ENCODE measurements at places on chromosomes 3 and 15.

DNA sequence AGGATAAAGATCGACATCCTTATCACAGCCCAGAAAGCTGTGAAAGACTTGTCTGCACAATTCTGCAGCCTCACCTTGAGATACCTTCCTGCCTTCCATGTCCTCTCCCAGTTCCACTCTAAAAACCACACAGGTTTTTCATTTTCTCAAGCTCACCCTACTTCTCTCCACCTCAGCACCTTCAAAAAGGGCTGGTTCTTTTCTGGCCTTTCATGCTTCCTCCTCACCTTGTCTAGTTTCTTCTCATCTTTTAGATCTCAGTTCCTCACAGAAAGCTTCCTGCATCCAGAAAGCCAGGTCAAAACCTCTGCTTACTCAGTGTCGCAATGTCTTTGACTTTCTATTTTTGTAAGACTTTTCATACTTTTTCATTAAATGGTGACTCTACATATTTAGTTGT is 140.2 kb upstream of the STT3B start:
- no peak for DNase-seq

- peak; percentile 78 for DNase-seq
Observed at GRCh38 chr3:38458796-38459498, 5.3 kb downstream of the ACVR2B start.

DNA sequence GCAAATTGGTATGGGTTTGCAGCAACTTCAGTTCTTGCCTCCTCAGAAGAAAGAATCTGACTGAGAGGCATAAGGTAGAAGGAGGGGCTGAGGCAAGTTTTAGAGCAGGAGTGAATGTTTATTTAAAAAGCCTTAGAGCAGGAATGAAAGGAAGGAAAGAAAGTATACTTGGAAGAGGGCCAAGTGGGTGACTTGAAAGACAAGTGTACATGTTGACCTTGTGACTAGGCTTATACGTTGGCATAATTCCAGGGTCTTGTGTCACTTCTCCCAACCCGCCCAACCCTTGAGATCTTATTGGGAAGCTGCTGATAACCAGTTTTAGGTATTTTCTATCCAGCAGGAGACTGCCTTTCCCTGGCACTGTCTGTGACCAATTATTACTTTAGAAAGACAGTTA is 436.9 kb upstream of the ZNF717 start:
- no peak for DNase-seq

GRCh38 chr15:63322541-63322940 is 45.1 kb downstream of the APH1B start:
- peak; percentile 27 for DNase-seq

- peak; percentile 79 for DNase-seq
Observed at GRCh38 chr15:36831125-36831903, 251.9 kb downstream of the CDIN1 start.

- peak; percentile 87 for DNase-seq
Observed at GRCh38 chr3:141686466-141687291, 51.4 kb upstream of the RNF7 start.

GRCh38 chr3:56364665-56365064 is 103.6 kb downstream of the ERC2 start:
- no peak for DNase-seq

DNA sequence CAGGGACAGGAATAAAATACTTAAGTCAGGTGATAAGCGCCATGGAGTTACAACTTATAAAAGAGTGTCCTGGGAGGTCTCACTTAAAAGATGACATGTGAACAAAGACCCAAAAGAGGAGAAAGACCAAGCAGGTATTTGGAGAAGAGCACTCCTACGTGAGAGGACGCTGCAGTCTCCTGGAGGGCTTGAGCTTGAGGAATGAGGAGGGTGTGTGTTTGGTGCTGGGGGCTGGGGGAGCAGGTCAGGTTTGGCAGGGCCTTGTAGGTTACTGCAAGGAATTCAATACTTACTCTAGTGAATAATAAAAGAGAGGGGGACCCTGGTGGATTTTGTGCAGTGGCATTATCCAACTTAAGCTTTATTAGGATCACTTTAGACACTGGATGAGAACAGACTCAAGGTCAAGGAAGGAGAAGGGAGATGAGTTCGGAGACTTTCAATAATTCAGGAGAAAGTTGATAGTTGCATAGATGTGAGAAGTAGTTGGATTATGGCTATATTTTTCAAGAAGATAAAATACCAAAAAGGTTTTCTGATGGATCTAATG is 32.4 kb downstream of the TNIK start:
- no peak for DNase-seq

Data from M059J (cell line).